NB4 (cell line): ENCODE measurements at places on chromosomes 1 and 21.

- no peak for DNase-seq
These were observed 50.9 kb downstream of the VANGL2 start for GRCh38 chr1:160451119-160451858.

DNA sequence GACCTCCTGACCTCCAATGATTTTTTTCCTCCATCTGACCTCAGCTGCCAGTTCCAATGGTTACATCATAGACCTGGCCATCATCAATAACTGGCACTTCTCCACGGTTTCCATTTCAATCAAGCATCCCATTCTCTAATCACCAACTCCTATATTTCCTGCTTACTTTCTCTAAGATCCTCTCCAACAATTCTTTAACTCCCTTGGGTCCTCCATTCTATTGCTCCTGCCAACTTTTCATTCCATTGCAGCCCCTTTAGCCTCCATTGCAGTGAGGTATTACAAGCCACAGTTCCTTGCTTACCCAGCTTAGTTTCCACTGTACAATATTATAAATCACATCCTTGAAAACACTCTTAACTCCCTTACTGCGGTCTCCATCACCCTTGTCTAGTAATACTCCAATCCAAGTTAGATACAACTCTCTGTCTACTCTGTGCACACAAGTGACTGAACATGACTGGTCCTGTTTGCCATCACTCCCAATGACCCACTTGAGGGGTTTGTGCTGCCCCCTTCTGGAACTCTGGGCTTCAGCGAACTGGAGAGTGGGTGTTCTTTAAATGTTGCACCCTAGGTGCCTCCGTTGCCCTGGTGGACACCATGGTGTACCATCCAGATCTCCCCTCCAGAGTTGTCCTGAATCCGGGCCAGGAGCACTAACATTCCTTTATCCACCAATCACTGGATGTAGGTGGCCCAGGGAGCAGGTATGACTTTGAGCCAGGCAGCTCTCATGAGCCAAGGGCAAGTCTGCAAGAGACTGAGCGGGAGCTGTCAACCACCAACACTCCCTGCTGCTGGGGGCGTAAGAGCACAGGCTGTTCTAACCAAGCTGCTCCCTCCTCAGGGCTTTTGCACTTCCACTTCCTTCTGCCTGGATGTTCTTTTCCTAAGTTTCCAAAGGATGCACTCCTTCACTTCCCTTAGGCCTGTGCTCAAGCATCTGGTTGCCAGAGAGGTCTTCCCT is 3.7 kb upstream of the FNDC7 start:
- peak; percentile 65 for DNase-seq

GRCh38 chr1:238457610-238458009 is 566.9 kb upstream of the ZP4 start:
- DNase-seq = no peak

DNA sequence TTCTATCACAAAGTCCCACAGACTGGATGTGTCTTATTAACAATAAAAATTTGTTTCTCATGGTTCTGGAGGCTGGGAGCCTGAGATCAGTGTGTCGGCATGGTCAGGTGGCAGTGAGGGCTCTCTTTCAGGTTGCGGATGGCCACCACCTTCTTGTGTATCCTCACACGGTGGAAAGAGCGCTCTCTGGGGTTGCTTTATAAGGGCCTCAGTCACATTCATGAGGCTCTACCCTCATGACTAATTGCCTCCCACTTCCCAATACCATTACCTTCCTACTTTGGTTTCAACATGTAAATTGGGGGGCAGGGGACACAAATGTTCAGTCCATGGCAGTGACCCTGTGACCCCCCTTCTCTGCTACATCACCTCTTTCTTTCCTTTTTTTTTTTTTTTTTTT is 20.7 kb upstream of the MX1 start:
- peak; percentile 6 for DNase-seq

DNA sequence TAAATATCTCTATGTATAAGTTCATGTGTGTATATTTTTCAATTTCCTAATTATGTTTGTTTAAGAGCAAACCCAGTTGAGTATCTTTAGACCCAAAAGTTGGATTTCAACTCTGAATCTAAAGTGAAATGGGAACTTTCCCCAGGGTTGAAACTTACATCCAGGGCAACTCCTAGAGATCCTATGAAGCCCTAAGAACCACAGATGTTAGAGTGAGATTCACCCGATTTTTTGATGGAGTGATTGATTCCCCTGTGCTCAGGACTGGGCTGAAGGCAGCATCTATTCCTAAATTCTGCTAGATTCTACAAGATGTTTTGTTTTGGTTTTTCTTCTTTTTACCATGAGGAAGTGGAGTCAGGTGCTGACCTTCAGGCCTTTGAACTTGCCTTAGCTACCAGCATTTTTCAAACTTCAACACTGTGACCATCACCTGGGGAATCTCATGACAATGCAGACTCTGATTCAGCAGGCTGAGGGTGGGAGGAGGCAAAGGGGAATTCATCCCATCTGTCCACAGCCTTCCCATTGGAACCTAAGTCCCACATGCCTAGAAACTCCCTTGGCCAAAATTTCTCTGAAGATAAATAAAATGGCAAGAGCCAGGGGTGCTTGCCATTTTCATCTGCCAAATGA is 145.5 kb downstream of the ETS2 start:
- DNase-seq = no peak

- DNase-seq = no peak
These were observed 325.9 kb upstream of the ADAMTS5 start for GRCh38 chr21:27292783-27293182.

DNA sequence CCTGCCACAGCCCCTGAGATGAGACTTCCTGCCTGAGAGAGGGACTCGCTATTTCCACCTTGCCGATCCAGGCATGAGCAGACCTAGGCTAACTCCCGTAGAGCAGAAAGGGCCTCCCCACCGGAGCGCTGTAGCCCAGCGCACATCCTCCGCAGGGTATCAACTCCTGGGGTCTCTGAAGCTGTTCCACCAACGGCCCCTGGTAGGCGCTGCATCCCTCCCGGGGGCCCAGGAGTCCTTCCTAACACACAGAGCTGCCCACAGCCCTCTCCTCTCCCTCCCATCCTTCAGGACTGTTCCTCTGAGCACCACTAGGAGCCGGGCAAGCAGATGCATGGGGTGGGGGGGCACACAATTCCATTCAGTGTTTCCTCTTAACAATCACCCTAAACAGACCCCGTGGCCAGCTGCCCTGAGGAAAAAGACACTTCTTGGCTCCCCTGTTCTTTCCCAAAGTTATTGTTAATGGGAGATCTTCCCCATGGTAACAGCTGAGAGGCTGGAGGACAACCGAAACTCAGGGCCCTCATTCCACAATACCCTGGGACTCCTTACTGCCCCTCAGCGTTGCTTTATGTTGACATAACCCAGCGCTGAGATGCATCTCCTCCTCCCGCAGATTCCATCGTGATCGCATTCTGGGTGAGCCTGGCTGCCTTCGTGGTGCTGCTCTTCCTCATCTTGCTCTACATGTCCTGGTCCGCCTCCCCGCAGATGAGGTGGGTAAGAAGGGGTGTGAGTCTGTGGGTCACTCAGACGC is 7.5 kb downstream of the MRAP start:
- peak; percentile 7 for DNase-seq

- no peak for DNase-seq
These were observed at the start of gene ARHGAP29 for GRCh38 chr1:94237291-94238226. ARHGAP29 (minus strand) TSS chr1:94237584; CDS start chr1:94231611, 5,973 bp downstream.

DNA sequence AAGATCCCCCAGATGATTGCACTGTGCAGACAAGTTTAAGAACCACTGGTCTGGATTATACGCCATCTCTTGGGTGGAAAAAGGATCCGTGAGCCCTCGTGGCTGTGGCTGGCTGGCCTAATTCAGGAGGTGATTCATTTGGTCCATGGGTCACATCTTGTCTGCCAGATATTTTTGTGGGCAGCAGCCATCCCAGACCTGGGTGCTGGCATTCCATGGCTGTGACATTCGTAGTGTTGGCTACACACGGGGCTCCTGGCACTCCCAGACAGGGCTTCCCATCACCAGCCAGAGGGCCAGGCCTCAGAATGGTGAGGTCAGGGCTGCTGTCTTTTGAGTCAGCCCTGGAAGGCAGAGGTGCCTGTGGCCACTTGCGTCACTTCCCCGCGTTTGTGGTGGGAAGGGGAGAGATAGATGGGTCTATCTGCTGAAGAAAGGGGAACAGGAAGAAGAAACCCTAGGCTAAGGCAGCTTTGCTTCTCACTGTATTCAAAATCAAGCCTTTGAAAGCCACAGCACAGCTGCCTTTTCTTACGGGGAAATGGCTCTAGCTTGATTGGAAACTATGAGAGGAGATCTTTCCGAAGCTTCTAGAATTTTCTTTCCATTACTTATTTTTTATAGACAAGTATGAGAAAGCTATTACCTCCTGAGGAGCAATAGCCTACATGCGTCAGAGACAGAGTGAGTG is 32.4 kb downstream of the EIF2D start:
- peak; percentile 97 for DNase-seq

DNA sequence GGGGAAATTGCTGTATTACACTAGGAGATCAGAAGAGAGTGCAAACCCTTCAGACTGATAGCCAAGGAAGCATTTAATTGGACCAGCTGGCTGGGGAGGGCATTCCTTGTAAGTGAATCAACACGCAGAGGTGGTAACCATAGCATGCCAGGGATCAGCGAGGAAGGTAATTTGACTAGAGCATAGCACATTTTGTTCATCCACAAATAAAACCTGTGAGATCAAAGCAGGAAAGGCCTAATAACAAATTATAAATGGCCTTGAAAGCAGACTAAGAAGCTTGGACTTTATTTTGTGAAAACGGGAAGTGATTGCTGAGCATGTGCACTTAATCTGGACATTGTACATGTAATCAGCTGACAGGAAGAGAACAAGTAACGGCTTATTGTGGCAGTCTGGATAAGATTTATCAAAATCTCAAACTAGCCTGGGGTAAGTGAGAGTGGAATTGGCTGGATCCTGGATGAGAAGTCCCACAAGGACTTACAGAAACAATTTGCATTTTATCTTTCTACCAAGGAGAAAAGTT is 11.7 kb upstream of the CD55 start:
- peak; percentile 81 for DNase-seq

DNA sequence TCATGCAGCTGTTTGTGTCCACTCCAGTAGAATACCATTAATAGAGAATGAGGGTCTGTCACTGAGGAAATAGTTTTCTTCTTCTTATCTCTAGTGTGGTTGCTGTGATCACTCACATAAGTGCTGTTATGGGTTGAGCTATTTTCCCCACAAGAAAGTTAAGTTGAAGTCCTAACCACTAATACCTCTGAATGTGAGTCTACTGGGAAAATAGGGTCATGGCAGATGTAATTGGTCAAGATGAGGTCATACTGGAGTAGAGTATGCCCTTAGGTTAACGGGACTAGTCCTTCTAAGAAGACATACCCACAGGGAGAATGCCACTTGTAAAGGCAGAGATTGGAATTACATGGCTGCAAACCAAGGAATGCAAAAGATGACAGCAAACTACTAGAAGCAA is 70.5 kb upstream of the COL24A1 start:
- DNase-seq = no peak

- peak; percentile 11 for DNase-seq
These were observed 102.4 kb upstream of the ZNF281 start for GRCh38 chr1:200512191-200512590.

GRCh38 chr1:38834937-38835827 is 24.4 kb downstream of the RRAGC start:
- DNase-seq = peak; percentile 88

DNA sequence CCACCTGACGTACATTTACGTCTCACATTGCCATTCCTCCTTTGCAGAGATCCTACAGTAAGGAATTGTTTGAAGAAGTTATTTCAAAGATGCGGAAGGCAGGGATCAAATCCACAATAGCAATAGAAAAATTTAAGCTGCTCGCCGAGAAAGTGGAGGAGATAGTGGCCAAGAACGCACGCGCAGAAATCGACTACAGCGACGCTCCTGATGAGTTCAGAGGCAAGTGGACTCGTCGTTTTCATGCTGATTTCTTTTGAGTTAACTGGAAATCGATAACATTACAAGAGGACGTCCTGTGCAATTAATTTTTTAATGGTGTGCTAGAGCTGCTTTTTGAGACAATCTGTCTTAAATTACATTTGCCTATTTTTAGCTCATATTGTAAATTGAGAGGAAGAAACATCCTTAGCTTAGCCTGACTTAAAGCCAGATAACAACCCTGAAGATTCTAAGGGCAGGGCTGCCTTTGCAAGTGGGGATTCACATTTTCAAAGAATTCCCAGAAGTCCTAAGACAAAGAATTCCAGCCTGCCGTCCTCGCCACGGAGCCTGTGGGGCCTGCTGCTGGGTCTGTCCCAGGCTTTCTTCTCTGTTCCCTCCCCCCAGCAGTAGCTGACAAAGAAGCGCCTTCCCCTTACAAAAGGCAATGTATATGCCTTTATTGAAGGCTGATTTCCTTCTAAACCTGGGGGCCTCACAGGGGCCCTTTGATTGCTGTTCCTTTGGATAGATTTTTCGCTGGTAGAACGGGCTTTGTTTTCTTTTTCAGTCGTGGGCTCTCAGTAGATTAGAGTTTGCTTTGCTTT is 31.6 kb upstream of the KIF1B start:
- no peak for DNase-seq

GRCh38 chr21:31397939-31398338 is 53.9 kb upstream of the TIAM1 start:
- DNase-seq = no peak

DNA sequence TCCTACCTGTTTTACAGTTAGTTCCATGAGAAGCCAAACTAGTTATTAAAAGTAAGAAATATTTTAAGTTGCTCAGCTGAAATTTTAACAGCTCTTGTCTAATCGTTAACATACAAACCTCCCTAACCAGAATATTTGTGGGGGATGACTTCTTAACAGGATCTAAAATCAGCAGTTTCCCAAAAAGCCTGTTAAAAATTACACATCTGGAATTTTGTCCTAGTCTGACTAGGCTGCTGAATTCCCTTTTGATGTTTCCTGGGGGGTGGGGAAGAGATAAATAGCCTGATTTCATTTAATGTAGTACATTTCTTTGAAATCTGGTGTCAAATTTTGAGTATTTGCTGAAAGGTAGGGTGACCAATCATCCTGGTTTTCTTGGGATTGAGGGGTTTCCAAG is 78.8 kb upstream of the ARHGAP29 start:
- no peak for DNase-seq

DNA sequence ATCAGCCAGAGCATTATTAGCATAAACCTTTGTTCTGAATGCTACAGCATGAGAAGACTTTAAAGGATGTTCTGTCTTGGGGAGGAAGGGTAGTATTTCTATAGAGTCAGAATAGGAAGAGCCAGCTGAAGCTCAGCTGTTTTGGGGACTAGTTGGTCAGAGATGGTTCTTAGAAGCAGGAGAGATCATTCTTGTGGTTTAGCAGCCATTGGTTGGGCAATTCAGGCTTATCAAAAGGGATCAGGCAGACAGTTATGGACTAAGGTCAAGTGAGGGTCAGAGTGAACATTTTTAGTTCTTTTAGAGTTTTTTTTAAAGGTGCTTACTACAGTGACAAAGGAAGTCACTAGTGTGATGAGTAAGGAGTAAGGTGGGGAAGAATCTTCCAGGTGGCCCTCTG is 245.5 kb downstream of the RPS6KC1 start:
- DNase-seq = peak; percentile 72
